ENCODE measurements at places on chromosomes 5 and 9.

DNA sequence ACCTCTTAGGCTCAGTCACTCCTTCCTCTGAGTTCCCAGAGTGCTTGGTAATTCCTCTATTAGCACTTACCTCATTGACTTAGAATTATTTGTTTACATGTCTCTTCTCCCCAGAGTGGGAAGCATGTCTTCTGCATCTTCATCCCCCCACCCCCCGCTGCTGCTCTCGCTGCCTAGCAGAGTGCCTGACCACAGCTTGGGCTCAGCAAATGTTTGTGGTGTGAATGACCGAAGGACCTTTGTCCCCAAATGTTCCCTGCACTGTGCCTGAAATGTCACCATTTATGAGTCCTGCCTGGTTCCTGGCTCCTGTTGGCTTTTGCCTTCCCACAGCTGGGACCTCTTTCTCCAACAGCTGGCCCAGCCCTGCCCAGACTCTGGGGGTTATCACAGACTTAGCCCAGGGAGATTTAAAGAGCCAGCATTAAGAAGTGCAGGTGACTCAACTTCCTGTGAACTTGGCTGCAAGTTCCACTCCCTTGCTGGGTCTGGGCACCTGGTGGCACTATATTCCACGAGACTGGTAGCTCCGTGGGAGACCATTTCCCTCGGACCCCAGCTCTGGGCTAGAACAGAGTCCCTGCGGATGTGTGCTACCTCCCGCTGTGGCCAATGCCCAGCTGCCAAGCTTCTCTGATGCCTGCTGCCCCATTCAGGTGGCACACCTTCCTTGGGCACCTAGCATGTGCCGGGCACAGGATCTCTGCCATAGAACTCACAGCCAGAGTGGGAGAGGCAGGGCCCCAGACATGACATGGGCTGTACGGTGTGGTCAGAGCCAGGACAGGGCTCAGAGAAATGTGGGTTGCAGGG, 1.8 kb upstream of the HMCN2 start:
- DNase-seq, result no peak

DNA sequence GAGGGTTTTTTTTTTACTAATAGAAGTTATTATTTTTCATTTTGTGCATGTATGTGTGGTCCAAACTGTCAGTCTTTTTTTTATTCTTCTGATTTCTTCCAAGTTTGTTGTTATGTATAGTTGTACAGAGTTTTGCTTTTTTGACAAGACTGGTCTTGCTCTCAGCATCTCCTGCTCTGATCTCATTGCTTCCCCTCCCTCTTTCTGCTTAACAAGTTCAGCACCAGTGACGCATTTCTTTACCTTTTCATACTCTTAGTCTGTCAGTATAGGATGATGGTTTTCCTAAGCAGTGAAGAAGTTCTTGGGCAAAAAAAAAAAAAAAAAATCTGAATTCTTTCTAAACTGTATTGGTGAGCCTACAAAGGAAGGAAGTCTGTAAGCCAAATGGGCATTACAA, 135.1 kb downstream of the CD180 start:
- DNase-seq, result no peak

DNA sequence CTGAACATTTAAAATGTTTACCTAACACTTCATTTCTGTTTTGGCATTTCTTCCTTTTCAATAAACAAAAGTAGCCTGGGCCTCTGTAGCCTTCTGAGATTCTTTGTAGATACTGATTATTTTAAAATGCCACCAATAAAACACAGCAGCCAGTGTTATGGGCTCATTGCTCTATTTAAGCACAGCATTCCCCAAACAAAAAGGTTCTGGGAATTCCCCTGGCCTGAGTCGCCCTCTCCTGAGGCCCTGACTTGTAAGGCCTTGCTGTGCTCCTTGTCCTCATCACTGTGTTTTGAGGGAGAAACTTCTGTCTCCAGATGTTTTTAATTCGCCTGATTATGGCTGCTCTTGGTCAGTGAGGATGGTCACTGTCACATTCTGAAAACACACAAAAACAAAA, 33.0 kb upstream of the CTXN3 start:
- no peak for DNase-seq

GRCh38 chr9:117612317-117612716, 91.9 kb upstream of the TLR4 start:
- no peak for DNase-seq

GRCh38 chr5:165304193-165304827, 1798.9 kb downstream of the MAT2B start:
- DNase-seq, result no peak
